Activated CD4-positive, alpha-beta T cell treated with anti-CD3 and anti-CD28 coated beads for 1 hour (primary cell): ENCODE measurements at places on chromosomes 13 and 19.

- no peak for DNase-seq
These were observed 78.4 kb downstream of the TEX29 start for GRCh38 chr13:111398715-111399299.

DNA sequence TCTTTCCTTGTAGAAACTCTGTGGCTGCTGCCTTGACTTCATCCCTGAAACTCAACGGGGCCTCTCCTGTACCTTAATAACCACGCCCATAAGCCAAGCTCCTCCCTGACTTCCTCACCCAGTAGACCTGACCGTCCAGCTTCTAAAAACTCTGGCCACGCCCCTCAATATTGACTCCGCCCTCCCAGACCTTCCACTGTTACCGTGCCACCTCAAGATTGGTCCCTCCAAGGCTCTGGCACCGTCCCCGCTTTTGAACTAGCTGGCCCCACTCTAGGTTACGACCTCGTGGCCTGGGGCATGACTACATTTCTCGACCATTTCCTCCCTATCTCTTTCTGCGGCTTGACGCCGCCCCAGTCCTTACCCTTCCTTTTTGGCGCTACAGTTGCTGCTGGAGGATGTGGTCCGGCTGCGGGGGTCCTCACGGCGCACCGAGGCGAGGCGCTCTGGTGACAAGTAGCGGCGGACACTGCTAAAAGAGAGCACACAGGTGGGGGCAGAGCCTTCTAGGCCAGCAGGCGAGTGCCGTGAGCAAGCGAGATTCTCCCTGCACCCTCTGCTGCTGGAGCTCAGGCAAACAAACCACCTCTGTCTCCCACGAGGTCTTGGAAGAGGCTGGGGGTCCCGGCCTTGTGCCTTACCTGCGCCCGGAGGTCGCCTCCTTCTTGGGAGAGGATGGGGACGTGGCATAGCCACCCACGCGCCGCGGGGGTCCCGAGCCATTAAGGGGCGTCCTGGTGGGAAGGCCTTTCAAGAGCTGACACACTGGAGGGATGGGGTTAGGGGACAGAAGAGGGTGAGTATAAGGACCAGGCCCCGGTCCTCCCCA, 2.3 kb upstream of the EML2 start:
- DNase-seq, result peak; percentile 25

DNA sequence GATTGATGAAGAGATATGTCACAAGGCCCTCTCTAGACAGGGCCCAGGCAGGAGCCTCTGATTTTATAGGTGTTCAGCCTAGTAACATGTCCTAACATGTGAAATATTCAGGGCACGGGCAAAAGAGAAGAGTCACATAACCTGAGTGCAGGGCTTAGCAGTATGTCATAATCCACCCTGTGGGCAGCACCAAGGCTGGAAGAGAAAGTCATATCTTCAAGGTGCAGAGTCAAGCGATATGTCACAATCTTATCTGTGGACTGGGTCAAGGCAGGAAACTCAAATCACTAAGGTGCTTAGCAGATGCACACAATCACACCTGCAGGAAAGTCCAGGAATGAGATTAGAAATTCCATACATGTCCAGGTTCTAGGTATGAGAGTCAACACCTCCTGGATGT, 51.5 kb upstream of the ZNF728 start:
- DNase-seq, result no peak

DNA sequence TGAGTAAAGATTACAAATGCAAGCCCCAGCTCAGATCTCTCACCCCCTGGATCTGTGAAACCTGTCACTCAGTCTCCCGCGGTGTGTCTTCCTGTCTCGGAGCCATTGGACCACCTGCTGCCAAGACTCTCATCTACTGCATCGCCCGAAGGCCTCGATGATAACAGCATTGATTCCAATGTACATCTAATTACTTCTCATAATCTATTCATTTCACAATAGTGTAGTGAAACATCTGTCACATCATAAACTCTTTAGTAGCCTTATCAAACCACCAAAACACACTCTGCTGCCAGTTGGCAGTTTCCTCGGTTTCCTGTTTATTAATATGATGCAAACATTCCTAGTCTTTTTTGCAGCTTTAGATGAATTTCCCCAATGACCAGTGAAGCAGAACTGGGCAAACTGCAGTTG, 220.3 kb downstream of the POU4F1 start:
- no peak for DNase-seq

- no peak for DNase-seq
These were observed 48.1 kb downstream of the ZC3H13 start for GRCh38 chr13:46004491-46004890.

GRCh38 chr13:101327871-101328270, 88.4 kb downstream of the NALCN start:
- no peak for DNase-seq

DNA sequence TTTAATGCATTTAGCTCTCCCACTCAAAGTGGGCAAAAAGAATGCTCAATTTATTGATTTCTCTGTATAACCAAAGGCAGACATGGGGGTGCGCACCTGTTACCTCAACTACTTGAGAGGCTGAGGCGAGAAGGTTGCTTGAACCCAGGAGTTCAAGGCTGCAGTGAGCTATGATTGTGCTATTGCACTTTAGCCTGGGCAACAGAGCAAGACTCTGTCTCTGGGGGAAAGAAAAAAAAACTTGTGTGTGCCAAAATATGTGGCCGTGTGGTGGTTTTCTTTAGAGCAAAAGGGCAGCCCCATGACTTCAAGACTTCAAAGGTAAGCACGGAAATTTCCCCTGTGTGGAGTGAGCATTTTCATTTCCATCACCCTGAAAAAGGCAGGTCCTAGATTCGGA, 81.9 kb downstream of the IPO5 start:
- DNase-seq, result no peak

DNA sequence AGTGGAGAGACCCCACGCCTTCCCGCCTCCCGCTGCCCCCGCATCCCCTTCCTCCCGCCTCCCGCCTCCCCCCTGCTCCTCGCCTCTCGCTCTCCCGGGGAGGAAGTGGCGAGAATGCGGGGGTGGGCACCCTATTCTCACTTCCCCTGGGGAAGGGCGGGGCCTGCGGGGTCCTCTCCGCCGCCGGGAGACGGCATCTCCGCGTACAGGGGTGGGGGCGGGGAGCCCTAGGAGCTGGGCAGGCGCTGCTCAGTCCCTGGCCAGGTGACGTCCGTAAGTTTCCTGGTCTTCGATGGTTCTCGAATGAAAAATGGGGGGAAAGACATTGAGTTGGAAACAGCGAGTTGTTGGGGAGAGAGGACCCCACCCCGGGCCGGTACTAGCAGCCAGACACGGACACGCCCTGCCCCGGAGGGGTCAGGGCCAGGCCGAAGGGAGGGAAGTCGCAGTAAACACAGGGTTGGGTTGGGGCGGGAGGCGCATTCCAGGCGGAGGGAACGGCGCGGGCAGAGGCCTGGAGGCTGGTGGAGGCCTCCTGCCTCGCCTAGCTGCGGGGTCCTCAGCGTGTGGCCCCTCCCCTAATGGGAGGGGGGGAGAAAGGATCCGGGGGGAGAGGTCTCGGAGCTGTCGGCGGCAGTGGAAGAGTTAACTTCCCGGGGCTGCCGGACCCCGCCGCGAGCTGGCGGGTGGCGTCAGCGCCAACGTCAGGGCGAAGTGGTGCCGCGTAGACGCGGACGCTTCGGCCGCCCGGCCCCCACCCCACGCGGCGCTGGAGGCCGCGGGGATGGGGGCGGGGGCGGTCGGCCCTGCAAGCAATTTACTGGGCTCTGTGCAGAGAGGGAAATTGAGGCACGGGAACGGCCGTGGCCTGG, 10.4 kb upstream of the JUND start:
- peak; percentile 54 for DNase-seq

DNA sequence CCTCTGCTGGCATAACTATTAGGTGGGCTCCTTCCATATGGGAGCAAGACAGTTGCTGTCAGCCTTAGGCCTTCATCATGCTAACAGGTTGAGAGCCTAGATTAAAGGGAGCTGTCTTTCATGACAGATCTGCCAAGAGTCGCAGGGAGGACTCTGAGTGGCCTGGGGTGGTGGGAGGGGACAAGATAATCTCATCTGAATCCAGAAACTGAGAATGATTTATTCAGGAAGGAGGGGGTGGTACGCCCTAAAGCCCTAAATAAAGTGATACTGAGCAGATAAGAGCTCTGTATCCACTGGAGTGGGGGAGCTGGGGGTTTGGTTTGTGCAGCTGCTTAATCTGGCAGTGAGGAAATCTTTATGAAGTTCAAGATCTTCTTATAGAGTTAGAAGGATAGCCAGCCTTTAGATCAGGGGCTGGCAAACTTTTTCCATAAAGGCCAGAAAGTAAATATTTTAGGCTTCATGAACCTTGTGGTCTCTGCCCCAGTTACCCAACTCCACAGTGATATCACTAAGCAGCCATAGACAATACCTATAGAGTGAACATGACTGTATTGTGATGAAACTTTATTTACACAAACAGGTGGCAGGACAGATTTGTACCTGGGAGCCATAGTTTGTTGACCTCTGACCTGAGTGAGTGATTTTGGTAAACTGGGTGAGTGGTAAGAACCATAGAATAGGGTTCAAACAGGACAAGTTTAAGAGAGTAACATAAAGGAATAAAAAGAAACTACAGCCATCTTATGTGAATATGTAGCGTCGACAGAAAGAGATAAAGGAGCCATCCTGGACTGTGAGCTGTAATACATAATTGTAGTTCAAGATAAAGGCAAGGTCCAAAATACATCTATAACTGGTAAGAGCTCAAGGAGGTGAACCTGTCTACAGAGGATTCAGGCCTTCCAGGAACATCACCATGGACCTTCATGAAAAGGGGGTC, 9.8 kb upstream of the STK24 start:
- DNase-seq, result no peak

DNA sequence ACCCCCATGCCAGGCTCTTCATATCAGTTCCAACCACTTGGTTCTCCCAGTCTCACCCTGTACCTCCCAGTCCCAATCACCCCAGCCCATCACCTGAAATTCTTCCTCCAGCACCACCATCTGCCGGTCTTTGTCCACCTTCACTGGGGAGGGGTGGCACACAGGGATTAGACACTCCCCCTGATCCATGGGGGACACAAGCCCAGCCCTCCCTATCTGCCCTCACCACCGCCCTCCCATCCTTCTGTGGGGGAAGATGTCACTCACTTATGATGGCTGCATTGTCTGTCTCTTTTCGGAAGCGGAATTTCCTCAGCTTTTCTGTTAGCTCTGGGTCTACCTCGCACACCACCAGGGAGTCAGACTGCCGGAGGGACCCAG, 685 bp downstream of the GMFG start:
- peak; percentile 10 for DNase-seq

GRCh38 chr19:897442-898039, 4.3 kb downstream of the RNU6-9 start:
- DNase-seq, result no peak

- DNase-seq, result no peak
These were observed 32.9 kb downstream of the SERTM1 start for GRCh38 chr13:36706755-36707154.

GRCh38 chr19:39430675-39431593, 4.8 kb downstream of the RPS16 start:
- DNase-seq, result no peak

DNA sequence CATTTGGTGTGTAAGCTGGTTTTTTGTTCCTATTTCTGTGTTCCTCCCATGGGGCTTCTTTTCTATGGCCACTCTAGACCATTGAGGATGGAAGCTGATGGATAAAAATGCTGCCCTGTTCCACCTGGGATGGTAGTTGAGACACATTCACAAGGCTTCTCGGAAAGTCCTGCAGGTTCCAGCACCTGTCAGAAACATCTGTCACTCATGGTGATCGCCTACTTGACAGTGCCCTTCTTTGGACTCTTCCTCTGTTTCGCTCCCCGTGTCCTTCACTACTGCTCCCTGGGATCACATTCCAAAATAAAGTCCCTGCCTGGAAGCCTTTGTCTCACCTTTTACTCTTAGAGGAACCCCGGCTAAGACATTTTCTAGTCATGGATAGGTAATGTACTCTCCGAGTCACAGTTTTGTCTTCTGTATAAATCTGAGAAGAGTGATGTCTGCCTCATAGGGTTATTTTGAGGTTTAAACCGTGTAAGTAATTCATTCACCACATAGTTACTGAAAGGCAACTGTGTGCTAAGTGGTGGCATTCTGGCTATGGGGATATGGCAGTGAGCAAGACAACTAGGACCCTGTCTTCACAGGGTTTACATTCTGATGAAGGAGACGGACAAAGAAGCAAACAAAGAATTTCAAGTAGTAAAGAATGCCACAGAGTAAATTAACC, 21.0 kb downstream of the UBAC2 start:
- no peak for DNase-seq

- DNase-seq, result no peak
These were observed at the start of gene LPAR6 for GRCh38 chr13:48412881-48413351. LPAR6 (minus strand) TSS chr13:48413113; CDS start chr13:48412423, 690 bp downstream.

- no peak for DNase-seq
These were observed 110.0 kb upstream of the SOX21 start for GRCh38 chr13:94822356-94822755.

GRCh38 chr19:11338569-11339253, 746 bp downstream of the RAB3D start:
- no peak for DNase-seq

DNA sequence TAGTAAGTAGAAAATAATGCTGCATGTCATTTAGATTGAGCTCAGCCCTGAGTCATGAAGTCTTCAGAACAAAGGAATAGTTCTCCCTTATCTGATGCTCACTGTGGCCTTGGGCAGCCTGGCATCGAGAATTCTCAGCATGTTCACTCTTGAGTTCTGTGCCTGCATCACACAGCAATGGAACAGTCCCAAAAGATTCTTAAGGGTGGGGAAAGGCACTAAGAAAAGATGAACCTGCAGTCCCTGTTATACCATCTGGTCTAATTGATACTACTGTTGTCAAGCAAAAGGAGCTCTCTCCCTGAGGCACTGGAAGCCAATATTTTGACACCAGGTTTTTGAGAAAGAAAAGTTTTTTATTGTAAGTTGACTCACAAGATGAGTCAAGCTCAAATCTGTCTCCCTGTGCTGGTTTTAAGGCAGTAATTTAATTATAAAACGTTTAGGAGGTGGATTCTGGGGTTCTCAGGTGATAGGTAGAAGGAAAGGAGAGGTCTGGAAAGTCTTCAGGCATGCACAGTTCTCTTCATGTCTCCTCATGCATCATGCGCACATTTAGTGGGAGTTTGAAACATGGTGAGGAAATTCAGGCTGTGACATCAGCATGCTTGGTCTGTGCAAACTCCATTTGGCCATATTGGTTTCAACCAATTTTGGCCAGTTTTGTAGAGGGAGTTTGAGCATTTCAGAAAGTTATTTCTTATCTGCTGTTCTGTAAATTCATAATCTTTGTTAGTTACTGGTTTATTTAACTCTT, 38.1 kb upstream of the ZNF766 start:
- DNase-seq, result no peak

GRCh38 chr13:62038214-62038613, 622.6 kb upstream of the PCDH20 start:
- DNase-seq, result no peak
